ENCODE measurements at places on chromosomes 1 and 21. TPM values are rescaled to one million over a fixed set of nuclear protein-coding genes. Genes with fewer than 3 reads are reported as not detected.

PTCH2 gene
- total RNA-seq, result 2.7 TPM

GRCh38 chr1:156258859-156259258 lies 11.0 kb upstream of the PAQR6 start:
- peaks cover 75% of the 10 kb centered on the region for H3K36me3 ChIP-seq

DNA sequence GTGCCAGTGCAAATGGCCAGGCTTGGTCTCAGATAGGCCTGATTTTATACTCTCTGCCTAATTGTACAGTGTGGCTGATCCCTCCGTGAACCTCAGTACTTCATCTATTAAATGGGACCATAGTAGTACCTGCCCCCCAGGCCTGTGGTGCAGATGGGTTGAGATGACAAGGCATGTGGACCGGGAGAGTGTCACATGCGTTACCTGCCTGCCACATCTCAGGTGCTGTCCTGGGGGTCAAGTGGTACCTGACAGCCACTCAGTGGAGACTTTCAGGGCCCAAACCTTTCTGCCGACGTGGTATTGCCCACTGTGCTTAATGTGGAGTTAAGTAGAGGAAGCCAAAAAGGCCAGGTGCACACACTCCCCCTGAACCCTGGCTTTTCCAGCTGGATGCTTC lies 197.3 kb downstream of the FOXD2 start:
- peaks cover 20% of the 10 kb centered on the region for H3K27me3 ChIP-seq
- H3K27ac ChIP-seq, result no peak overlapping the region
- DNase-seq, result no peak
- no peak overlapping the region for H3K4me3 ChIP-seq
- no peaks in the 10 kb centered on the region for H3K4me1 ChIP-seq

- H3K27me3 ChIP-seq, result no peaks in the 10 kb centered on the region
- H3K4me3 ChIP-seq, result no peak overlapping the region
- H3K36me3 ChIP-seq, result peaks cover 20% of the 10 kb centered on the region
These were observed 26.8 kb downstream of the ELK4 start for GRCh38 chr1:205604825-205605505.

- H3K27me3 ChIP-seq, result no peaks in the 10 kb centered on the region
- DNase-seq, result no peak
- no peak overlapping the region for H3K27ac ChIP-seq
- no peaks in the 10 kb centered on the region for H3K4me1 ChIP-seq
These were observed 148.4 kb upstream of the ZC3H11B start for GRCh38 chr1:219761208-219761860.

GRCh38 chr1:172843444-172843843 lies 184.5 kb downstream of the FASLG start:
- peaks cover 4% of the 10 kb centered on the region for H3K4me1 ChIP-seq
- H3K36me3 ChIP-seq, result no peaks in the 10 kb centered on the region
- no peaks in the 10 kb centered on the region for H3K27me3 ChIP-seq
- no peak overlapping the region for H3K4me3 ChIP-seq

DNA sequence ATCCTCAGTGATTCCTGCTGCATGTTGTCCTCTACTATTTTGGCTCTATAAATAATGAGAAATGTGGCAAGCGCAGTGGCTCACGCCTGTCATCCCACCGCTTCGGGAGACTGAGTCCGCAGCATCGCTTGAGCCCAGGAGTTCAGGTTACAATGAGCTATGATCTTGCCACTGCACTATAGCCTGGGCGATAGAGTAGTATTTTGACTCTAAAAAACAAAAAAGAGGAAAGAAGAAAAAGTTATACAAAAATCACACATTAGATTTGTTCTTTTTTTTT lies 756 bp upstream of the SLC25A44 start:
- no peaks in the 10 kb centered on the region for H3K27me3 ChIP-seq
- peak overlapping the region; percentile 93 for H3K27ac ChIP-seq
- peak overlapping the region; percentile 74 for H3K4me3 ChIP-seq
- H3K4me1 ChIP-seq, result peaks cover 12% of the 10 kb centered on the region
- peaks cover 15% of the 10 kb centered on the region for H3K36me3 ChIP-seq
- DNase-seq, result no peak

GRCh38 chr1:89221341-89221740 lies 22.6 kb upstream of the GBP4 start:
- DNase-seq, result no peak
- no peaks in the 10 kb centered on the region for H3K27me3 ChIP-seq
- no peak overlapping the region for H3K27ac ChIP-seq
- no peaks in the 10 kb centered on the region for H3K36me3 ChIP-seq

Data from muscle of leg (tissue), 16 donors.